ENCODE measurements at places on chromosomes 12 and 14.
A peak's percentile ranks its signal among the peaks of the same experiment; 100 is the strongest.

DNA sequence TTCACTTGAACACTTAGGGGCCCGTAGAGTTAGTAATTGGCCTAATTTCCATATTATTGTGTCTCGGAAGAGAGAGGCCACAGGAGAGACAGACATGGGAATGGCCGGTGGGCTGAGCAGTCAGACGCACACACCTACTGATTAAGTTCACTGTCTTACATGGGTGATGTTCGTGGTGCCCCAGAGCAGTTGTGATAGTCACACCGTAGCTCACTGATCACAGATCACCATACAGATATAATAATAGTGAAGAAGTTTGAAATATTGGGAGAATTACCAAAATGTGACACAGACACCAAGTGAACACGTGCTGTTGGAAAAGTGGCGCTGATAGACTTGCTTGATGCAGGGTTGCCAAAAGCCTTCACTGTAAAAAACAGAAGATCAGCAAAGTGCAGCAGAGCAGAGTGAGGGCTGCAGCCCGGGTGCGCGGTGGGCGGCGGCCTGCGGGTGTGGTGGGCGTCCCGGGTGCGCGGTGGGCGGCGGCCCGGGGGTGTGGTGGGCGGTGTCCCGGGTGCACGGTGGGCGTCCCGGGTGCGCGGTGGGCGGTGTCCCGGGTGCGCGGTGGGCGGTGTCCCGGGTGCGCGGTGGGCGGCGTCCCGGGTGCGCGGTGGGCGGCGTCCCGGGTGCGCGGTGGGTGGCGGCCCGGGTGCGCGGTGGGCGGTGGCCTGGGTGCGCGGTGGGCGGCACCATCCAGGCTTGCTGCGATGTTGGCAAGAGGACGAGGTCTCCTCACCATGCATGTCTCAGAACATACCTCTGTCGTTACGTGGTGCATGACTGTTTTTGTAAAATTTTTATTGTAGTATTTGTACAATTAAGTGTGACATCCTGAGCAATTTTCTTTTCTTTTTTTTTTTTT, 34.3 kb upstream of the TEX22 start:
- no peak for DNase-seq

- DNase-seq: peak; percentile 77
Observed at GRCh38 chr14:73851567-73852382, at the start of gene PTGR2. PTGR2 (plus strand) TSS chr14:73851831; CDS start chr14:73858863, 7,032 bp downstream.

DNA sequence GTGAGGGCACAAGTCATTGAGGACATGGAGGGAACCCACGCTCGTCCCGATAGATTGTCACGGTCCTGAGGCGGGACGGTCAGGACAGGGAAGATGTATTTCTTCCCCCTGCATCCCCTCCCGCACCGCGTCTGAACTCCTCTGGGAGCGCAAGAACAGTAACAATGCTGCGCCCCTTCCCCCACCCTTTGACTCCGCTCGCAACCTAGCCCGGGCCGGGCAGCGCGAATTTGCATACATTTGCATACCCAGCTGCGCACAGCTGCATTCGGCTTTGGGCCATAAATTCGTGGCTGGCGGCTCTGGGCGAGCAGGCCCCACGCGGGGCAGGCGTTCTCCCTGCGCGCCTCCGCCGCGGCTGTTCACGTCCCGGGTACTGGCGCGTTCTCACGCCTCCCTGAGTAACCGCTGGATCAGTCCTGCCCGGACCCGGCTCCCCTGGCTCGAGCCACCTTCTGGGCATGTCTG, 29.0 kb upstream of the SMUG1 start:
- no peak for DNase-seq

DNA sequence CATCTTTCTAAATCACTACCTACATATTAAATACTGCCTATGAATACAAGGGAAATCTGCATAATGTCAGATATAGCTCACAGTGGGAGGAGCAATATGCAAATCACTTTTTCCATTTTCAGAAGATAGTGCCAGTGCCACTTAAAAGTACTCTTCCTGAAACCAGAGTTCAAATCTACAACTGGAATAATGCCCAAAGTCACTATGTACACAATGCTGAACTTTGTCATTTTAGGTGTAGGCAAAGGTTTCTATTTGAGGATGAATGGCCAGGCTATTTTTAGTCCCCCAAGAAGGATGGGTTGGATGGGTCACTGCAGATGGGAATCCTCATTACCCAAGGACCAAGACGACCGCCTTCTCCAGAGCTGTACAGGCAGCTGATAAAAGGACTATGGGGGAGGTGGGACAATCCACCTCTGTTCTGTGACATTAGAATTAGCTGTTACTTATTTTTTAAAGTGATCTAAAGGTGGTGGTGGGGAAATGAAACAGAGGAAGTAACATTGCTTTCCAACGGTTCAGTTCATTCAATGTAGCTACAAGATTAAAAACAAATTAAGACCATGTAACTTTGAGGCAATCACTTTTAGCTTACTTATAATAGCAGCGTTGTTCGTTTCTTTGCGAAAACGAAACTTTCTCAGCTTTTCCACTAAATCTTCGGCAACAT, 5.6 kb downstream of the GMFB start:
- DNase-seq: no peak

- no peak for DNase-seq
Observed at GRCh38 chr12:12790956-12791355, 5.5 kb downstream of the APOLD1 start.
